ENCODE measurements at places on chromosomes 7 and 10.

- no peak for DNase-seq
Observed at GRCh38 chr10:95304463-95304862, 13.7 kb upstream of the PDLIM1 start.

DNA sequence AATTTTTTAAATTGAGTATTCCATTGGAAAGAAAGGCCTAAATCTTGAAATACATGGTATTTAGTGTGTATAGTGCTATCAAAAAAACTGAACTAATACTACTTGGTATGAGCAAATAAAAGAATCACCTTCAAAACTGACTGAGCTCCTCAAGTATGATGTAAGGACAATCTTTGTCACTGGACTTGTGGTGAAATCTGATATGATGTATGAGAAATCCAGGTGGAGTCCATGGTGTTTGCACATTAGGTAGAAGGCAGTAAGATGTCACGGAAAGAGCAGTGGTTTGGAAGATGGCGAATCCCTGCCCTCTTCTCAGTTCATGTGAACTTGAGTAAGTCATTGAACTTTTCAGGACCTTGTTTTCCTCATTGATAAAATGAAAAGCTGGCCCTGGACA is 62.1 kb upstream of the COL1A2 start:
- no peak for DNase-seq

GRCh38 chr10:1928606-1929005 is 191.3 kb upstream of the ADARB2 start:
- no peak for DNase-seq

DNA sequence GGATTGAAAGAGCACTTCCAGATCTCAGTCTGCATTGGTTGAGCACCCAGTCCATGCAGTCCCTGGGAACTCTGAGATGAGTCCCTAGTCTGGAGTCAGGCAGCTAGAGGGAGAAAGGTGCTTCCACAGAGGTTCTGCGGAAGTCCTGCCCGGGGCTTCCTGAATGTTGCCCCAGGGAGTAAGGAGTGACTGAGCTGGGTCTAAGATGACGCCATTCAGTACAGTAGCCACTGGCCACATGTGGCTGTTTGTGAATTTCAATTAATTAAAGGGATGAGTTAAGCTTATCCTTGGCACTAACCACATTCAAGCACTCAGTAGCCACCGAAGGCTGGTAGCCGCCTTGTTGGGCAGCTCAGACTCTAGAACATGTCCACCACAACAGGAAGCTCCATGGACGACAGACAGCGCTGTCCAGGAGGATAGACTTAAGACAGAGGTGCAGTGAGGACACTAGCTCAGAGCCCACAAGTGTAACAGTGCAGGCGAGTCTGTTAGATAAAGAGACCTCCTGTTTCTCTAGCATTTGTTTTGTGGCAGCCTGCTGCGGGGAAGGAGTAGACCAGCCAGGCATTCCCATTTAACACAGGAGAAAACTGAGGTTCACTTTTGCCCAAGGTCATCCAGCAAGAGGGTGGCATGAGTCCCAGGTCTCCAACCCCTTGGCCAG is 101.6 kb upstream of the PPIF start:
- no peak for DNase-seq

DNA sequence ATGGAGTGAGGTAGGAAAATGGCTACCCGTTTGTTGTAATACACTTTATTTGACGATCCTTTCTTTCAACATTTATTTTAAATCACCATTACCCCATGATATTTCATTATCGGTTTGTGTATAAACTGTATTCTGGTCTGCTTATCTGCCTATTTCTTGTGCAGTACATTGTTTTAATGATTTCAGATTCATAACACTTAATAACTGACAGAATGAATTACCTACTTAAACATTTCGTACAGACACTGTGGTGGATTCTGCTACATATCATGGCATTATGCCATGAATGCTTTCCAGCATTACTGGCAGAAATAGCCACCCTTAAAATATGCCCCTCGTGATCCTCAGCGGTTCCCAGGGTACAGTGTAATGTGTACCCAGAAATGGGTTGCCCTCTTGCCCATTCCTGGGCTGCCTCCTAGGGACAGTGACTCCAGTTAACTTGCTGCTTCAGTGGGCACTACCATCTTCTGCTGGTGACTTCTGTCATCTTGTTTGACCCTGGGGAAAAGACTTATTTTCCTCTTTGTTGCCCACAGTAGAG is 74.5 kb downstream of the C1GALT1 start:
- DNase-seq, result no peak

DNA sequence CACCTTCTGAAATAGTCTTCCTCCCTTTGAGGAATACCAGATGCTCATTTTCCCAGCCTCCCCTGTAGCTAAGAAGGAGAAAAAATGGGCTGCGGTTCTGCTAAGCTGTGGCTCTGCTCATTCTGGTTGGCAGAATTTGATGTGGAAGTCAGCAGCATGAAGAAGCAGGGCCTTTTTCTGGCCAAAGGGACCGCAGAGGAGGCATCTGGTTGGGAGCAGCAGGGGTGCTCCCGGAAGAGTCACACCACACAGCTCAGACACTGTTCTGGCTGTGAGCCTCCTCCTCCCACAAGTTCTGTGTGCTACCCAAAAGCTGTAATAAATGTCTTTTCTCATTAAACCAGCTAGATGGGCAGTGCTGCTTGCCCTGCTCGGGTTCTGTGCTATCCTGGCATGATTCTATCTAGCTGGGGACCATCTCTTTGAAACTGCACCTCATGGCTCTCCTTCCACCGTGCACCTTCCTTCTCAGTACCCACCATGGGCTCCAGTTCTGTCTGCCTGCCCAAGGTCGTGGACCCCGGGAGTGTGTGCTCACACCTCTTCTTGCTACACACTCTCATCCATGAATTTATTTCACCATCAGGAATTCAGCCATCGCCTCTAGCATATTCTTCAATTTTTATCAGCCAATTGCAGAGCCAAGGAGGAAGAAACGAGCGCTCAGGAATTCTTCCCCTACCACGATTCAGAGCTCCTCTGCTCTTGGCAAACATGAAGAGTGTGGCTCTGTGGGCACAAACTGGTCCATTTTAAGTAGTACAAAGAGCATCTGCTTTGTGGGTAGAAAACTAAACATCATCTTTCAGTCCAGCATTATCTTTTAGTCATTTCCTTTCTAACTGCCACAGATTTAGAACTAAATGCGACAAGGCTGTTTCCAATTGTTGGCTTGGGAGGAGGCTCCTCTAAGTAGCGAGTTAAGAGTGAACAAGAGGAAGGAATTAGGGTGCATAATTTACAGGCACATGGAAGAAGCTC is 76.9 kb downstream of the FAM171A1 start:
- DNase-seq, result no peak

DNA sequence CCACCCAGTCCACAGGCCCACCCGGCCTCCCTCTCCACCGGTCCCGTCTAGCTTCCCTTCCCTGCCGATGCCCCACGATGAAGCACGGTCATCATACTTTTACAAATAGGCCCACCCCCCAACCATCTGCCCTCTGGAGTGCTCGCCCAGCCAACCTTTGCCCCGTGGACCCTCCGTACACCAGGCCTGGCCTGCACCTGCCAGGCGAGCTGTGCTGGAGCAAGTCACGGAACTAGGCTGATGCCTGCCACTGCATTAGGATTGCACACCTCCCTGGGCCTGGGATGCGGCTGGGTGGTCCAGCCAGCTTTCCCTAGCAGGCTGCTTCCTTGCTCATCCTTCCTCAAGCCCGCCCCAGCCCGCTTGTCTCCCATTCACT is 44.7 kb downstream of the PPIF start:
- DNase-seq, result no peak

- no peak for DNase-seq
Observed at GRCh38 chr10:1327759-1328158, 271.6 kb downstream of the WDR37 start.

- no peak for DNase-seq
Observed at GRCh38 chr10:28679581-28680357, 2.4 kb downstream of the BAMBI start.

DNA sequence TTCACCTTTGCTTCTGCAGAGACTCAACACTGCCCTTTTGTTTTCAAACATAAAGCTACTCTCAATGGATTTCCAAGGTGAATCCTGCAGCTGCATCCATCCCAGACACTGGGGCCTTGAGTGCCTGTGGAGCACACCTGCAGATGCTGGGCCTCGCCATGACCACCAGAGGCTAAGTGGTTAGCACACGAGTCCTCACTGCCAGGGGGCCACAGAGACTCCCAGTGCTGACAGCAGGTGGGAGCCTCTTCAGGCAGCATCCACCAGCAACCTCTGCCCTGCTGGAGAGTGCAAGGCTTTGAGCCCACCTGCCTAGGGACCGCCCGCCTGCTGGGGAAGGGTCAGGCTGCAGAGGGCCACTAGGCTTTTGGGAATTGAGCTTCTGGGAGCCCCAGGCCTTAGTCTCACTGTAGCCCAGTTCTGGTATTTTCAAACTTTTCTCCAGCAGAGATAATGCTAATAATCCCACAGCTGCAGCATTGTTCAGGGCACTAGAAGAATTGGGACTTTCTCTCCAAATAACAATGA is 9.4 kb upstream of the HPS1 start:
- no peak for DNase-seq

DNA sequence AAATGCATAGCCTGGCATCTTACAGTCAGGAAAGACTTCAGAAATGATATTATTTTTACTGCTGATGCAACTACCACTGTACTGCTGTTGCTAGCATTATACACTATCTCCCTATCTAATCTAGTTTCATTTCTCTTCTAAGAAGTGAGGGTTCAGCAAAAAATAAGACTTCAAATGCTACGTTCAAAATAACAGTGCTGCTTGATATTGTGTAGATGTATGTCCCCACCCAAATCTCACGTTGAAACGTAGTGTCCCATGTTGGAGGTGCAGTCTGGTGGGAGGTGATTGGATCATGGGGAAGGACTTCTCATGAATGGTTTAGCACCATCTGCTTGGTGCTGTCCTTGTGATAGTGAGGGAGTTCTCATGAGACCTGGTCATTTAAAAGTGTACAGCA is 129.4 kb downstream of the ANK3 start:
- no peak for DNase-seq

DNA sequence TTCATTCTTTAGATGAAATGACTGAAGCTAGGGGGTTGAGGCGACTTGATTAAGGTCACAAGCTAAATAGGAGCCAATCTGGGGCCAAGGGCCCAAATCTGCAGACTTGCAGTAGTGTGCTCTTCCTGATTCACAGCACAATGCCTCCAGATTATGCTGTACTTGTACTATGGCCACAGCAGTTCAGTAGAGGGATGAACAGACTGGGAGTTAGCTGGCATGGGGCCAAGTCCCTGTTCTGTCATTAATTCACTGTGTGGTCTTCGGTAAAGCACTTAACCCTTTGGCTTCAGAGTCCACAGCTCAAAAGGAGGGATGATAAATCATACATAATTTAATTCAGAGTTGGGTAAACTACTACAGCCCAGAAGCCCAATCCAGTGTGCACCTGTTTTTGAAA is 196.8 kb downstream of the XPNPEP1 start:
- DNase-seq, result no peak

DNA sequence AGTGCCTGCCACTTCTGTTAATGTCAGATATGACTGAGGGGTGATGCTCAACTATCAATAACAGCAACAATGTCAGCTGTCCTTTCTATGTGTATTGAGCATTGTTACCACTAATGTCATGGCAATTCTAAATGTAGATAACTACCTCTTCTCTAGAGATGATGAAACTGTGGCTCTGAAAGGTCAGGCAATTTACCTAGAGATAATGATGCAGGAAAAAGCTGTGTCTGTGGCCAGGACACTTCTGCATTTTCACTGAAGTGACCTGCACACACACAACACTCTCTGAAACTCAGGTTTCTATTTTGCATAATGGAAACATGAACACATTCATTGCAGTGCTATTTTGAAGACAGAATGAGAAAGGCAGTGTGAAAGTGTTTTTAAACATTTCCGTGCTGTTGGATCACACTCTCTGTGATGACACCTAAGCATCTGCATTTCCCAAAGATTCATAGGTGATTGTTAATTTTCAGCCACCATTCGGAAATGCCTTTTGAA is 148.2 kb downstream of the KCND2 start:
- DNase-seq, result no peak

GRCh38 chr10:44745920-44746319 is 165.2 kb upstream of the TMEM72 start:
- no peak for DNase-seq

GRCh38 chr10:102264371-102264770 is 19.0 kb downstream of the GBF1 start:
- no peak for DNase-seq

DNA sequence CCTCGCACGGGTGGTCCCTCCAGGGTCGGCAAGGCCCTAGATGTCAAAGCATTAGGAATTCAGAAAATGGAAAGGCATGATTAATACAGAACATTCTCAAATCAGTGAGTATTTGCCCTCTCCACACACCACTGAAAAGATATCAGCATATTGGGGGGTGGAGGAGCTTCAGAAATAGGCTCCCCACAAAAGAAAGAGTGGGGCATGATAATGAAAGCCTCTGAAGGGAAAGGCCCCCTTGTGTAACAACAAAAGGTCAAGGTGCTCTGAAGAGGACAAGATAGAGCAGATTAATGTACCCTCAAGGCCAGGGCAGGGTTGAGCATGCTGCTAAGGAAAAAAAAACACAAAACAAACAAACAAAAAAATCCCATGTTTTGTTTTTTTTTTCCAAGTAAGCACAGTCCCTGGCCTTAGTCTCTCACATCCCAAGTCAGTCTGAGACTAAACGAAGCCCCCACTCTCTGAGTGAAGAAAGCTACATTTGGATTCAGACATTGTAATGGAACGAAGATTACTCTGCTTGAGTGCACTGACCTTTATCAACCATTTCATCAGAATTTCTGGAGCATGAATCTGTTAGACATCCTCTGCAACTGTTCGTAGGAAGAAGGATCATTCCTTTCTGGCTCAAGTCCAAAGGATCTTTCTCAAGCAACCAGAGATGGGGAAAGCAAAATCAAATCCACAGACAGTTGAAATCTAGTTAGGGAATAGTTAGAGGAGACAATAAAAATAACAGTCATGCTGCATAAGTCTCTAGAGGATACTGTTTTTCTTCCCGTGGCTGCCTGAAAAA is 27.4 kb upstream of the DGKI start:
- no peak for DNase-seq

GRCh38 chr7:69110450-69111050 is 487.7 kb upstream of the AUTS2 start:
- DNase-seq, result no peak

- no peak for DNase-seq
Observed at GRCh38 chr7:136911344-136911743, 42.9 kb downstream of the CHRM2 start.

DNA sequence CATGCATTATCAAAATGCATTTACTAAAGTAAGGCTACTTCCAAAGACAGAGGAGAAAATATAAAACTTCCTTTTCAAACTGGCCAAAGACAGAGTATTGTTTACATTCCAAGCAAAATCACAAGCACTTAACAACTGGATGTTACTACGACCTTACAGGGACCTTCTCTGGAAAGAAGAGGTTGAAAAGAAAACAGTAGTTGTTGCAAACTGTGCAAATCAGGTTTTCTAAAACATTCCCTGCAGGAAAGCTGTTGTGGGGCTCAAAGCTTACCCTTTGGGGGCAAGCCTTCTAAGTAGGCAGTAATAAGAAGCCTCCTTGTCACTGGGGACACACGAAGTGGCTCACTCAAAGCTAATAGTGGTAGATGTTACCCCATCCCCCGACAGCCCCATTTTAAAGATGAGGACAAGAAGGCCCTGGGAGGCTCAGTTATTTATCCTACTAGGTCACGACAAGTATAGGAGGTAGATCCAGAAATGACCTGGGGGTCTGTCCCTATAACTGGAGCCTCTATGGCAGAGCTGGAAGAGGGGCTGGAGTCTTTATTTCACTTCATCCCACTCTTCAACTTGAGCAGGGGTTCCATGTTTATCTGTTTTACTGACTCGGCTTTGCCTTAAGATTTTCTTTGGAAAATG is 46.6 kb downstream of the ATXN7L1 start:
- DNase-seq, result no peak

Measured in cortex of kidney (tissue), 1 donor.